Osteocyte (in vitro differentiated cells): ENCODE measurements at places on chromosomes 12 and 14.
A peak's percentile ranks its signal among the peaks of the same experiment; 100 is the strongest.

GRCh38 chr12:18807714-18808113 is 69.8 kb downstream of the CAPZA3 start:
- no peak for DNase-seq

DNA sequence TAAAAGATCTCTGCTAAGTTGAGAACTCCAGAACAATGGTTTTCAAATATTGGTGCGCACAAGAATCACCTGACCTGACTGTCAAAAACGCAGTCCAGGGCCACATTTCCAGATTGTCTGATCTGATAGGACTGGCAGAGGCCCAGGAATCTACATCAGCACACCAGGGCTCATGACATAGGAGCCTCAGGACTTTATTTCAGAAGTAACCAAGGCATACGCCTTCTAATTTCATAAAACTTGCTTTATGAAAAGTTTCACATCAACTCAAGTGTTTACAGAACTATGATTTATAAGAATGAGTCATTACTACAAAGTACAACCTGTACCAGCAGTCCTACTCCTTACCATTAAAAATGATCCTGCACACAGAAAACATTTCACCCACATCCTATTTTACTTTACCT is 47.7 kb upstream of the PTPRO start:
- DNase-seq: no peak

- DNase-seq: no peak
Observed at GRCh38 chr12:39003541-39004155, 98.3 kb upstream of the CPNE8 start.

DNA sequence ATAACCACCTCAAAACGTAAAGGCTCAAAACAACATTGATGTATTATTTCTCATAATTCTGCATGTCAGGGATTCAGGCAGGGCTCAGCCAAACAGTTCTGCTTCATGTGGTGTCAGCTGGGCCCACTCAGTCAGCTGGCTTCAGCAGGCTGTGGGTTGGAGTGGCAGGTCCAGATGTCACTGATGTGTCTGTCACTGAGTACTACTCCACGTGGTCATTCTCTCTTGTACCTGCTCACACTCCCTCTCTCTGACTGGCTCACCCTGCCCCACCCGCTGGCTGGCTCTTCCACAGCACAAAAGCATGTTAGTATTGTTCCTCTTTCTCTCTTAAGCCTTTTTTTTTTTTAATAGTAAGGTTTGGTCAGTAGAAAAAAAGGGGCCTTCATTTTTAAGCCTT is 182.4 kb downstream of the DICER1 start:
- DNase-seq: no peak

DNA sequence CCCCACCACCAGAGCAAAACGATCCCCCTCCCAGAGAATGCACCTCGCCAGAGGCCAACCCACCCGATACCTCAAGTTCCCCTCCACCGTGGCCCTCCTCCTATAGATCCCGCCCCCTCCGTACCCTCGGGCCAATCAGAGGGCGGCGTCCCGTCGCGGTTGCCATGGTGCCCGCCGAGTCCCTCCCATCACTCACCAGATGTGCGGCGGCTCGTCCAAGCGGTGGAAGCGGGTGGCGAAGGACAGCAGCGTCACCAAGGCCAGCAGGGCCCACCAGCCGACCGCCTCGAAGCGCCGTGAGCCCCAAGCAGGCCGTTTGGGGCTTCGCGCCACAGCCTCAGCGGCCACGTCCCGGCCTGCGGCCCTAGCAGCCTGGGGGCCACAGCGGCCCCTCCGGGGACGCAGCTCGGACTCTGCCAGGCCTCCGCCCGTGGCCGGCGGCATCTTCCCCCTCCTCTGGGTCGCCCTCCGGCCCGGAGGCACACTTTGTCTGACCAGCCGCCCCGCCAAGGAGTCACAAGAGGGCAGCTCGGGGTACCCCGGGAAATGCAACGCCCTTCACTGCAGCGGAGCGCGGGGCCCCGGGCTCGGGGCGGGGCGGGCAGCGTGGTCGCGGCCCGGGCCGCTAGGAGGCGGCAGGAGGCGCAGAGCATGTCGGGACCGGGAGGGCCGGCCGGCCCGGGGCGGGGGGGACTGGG is at the start of gene POMT2:
Gene POMT2, minus strand, starts transcription at position 646 of the 698 bp plus-strand sequence. Its CDS starts 202 bp downstream, at position 444.
- DNase-seq: peak; percentile 98
